ENCODE measurements at places on chromosomes 16 and 17.

- peak; percentile 16 for DNase-seq
Measured at GRCh38 chr16:70290949-70291519, 1.7 kb upstream of the AARS1 start.

DNA sequence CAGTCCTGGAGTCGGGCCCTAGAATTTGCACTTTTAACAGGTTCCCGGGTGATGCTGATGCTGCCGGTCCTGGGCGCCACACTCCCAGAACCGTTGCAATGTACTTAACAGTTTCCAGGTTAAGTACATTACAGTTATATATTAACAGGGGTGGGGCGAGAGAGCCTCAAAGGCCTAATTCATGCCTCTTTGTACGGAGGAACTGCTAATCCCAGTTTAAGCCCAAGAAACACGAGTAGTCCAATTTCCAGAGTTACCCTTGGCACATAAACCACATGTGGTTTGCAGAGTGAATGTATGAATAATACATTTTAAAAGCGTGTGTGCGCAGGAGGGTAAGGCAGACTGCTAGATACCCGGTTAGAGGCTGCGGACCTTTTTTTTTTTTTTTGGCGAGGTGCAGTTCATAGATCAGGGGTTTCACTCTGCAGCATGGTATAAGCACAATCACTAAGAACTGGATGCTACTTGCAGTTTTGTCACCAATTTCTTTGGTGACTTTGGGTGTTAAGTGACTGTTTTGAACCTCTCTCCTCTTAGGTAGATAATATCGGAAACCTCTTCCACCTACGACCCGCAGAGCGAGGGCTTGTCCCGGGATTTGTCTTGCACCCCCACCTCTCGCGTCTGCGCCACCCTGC lies 713 bp downstream of the COX11 start:
- peak; percentile 43 for DNase-seq

GRCh38 chr17:13113821-13114525 lies 96.1 kb upstream of the ELAC2 start:
- DNase-seq, result no peak

DNA sequence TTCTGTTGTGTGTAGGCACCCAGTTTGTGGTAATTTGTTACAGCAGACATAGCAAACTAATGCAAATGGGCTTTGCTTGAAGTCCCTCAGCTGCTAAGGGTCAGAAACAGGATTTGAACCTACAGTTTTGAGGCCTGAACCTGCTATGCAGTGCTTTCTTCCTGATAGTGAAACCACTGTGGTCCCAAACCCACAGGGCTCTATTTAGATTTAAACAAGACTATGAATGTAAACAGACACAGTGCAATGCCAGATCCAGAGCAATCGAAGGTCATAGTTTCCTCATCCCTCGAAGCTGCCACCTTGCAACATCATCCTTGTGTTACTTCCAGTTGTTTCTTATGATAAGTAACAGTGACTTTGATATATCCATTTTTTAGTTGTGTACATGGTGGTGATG lies 630.2 kb downstream of the WWOX start:
- no peak for DNase-seq

- DNase-seq, result no peak
Measured at GRCh38 chr16:10685709-10686108, 9.0 kb downstream of the TEKT5 start.

DNA sequence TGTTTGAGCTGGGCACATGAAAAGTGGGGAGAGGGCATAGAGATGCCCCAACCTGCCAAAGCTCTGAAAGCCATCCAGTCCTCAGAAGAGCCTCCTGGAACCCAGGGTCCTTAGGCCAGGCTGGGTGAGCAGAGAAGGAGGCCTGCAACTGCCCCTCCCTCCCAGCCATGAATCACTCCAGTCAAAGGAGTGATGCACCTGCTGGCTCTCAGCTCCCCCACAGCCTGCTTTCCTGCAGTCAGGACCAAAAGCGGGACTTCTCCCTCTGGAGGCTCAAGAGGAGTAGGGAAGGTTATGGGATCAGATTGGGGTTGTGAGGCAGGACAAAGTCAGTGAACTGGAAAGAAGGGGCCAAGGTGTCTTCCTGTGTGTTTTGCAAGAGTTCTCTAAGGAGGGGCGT lies 145.6 kb downstream of the TMEM132E start:
- no peak for DNase-seq

- DNase-seq, result no peak
Measured at GRCh38 chr17:57513569-57513968, 231.5 kb downstream of the CCDC182 start.

- DNase-seq, result no peak
Measured at GRCh38 chr17:64236827-64237403, 26.1 kb downstream of the TEX2 start.

DNA sequence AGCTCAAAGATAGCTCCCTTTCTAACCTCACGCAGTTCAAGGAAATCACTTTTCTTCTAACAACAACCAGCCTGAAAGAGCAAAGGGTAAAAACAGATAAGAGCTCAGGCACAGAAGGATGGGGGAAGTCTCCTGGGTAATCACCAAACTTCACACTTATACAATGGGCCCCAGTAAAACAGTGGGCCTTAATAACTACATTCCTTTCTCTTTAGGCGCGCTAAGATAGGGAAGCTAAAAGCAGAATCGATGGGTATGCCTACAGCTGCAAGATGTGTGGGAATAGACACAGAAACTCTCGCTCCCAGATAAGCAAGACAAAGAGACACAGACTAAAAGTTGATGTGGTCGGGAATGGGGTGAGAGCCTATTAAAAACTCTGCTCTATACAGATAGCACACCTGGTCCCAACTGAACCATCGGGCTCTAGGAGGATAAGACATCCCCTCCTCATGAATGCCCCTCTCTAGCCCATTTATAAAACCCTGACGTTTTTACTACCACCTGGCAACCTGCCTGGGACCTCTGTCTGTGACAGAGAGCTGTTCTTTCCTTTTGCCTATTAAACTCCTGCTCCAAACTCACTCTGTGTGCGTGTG lies 826 bp downstream of the LYZL6 start:
- peak; percentile 4 for DNase-seq

DNA sequence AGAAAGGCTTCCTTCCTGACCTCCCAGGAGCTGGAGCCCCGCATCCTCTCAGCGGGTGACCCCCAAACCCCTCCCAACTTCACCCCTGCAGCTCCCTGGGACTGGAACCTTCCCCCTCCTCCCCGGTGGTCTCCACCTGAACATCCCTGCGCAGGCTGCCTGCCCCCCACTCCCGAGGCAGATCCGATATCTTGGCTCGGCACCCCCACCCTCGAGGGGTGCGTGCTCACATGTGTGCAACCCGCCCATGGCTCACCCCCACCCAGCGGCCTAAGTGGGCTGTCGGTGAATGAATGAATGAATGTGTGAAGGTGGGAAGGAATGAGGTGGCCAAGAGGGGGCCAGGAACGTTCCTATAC lies 39.7 kb downstream of the SLC7A5 start:
- DNase-seq, result no peak

Measured in EH (cell line).